ENCODE measurements at places on chromosomes 2 and 18.
A peak's percentile ranks its signal among the peaks of the same experiment; 100 is the strongest.

GRCh38 chr2:239589270-239589825, 188.5 kb upstream of the HDAC4 start:
- no peak for DNase-seq

- no peak for DNase-seq
Measured at GRCh38 chr2:55063226-55063625, 13.0 kb upstream of the RTN4 start.

GRCh38 chr2:70328921-70329561, 27.2 kb upstream of the FAM136A start:
- peak; percentile 54 for DNase-seq

DNA sequence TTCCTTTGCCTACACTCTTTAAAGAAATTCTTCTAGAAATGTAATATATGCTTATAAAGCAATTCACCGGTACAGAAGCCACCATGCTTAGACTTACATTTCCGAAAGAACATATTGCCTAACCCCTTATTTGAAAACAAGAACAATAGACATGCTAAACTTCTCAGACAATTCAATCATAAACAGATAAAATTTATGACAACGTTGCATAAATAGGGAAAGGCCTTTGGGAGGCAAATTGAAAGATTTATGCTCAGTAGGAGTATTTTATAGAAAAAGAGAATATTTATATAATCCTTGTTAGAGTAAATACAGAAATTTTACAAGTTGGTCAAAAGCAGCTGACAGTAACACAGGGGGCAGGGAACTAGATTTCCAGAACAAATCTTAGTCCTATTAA, 16.2 kb upstream of the MEP1B start:
- DNase-seq: no peak

GRCh38 chr2:23429036-23429435, 44.1 kb downstream of the KLHL29 start:
- no peak for DNase-seq

All from GM23338 (cell line).